Spleen (tissue), 13 donors: ENCODE measurements at places on chromosomes 3 and 15. TPM values are rescaled to one million over a fixed set of nuclear protein-coding genes. Genes with fewer than 3 reads are reported as not detected.

LRTM1 gene
- 1.6 TPM for polyA plus RNA-seq

SATB1 gene
- 12.6 TPM for polyA plus RNA-seq

IQCF6 gene
- not detected for polyA plus RNA-seq

CEP97 gene
- polyA plus RNA-seq: 1.6 TPM

LRRC58 gene
- 5.4 TPM for polyA plus RNA-seq

- peak; percentile 20 for DNase-seq
Observed at GRCh38 chr3:11074451-11074850, 79.8 kb upstream of the HRH1 start.

- DNase-seq: no peak
Observed at GRCh38 chr3:65864357-65864904, 174.3 kb downstream of the MAGI1 start.

GRCh38 chr3:156983559-156983958 lies 157.4 kb downstream of the LEKR1 start:
- DNase-seq: no peak

GRCh38 chr3:14806641-14807263 lies 12.0 kb upstream of the FGD5 start:
- peak; percentile 66 for DNase-seq

DNA sequence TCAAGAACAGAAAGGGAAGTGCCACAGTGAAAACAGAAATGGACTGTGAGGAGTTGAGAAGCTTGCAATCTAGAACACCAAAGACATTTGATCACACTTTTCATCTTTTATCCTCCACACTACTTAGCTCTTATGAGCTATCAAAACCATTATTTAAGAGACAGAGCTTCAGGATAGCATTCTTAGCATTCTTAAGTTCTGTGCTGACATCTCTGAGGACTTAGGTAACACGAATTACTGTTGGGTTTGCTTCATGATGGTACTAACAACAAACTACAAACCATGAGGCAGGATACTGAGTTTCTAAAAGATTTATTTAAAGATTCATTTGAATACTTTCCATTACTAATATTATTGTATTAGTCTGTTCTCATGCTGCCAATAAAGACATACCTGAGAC lies 1038.6 kb downstream of the TUSC7 start:
- DNase-seq: no peak

DNA sequence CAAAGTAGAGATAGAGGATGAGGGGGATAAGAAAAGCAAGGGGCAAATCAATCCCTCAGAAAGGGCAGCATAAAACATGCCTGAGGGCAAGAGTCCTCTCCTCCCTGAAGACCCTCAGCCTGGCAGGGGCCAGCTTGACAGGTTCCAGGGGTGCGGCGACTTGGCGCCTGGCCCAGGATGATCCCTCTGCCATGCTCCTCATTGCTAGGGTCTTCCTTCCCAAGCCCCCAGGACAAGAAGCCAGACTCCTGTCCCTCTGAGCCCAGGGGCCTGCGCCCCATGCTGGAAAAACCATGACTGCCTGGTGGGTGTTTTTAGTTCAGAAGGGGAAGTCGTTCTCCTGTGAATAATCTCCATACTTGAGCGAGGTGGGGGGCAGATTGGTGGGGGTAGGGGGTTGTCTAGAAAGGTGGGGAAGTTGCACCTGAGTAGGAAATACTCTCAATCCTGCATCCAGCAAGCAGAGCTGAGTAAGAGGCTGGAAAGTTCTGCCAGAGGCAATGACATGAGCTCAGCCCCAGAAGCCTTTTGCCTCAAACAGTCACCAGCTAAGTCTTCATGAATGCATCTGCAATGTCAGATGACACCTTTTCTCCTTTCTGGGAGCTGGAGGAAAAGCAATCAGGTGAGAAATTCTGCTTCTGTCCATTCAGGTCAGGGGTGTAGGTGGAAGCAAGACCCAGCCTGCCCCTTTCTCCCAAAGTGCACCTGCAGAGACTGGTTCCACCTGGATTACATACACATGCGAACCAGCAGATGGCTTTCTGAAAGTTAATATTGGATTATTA lies 18.3 kb downstream of the SLC12A8 start:
- no peak for DNase-seq

DNA sequence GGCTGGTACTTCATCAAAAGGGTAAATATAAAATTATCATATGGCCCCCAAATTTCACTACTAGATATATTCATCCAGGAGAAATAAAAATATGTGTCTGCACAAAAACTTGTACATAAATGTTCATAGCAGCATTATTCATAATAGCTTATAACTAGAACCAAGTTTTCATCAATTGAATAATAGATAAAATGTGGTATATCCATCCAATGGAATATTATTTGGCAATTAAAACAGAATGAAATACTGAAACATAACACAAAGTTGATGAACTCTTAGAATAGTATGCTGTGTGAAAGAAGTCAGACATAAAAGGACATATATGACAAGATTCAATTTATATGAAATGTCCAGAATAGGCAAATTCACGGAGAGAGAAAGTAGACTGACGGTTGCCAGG lies 389.3 kb upstream of the ADAMTS9 start:
- no peak for DNase-seq

GRCh38 chr15:57961919-57962318 lies 103.6 kb downstream of the ALDH1A2 start:
- no peak for DNase-seq

DNA sequence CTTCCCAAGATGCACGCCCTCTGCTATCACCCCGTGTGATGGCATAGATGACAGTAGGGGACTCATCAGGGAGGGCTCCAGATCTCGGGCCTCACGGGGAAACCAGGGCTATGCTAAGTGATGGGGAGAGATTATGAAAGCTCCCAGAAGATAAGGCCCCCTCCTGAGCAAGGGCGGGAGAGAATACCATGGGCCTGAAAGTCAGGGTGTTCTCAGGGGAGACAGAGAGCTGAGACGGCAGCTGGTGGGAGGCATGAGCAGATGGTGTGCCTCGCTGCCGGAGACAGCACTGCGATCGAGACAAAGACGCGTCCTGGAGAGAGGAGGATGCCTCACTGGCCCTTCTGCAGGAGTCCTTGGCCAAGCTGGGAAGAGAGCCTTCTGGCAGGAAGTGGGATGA lies 106.5 kb upstream of the ADPGK start:
- DNase-seq: no peak

DNA sequence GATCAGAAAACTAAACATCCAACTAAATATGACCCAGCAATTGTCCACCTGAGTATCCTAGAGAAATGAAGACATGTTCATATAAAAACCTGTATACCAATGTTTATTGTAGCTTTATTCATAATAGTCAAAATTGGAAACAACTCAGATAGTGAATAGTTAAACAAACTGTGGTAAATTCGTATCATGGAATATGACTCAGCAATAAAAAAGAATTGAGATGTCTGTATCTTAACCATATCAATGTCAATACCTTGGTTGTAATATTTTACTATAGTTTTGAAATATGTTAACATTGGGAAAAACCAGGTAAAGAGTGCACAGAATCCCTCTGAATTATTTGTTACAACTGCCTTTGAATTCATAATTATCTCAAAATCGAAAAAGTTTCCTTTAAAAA lies 159.3 kb upstream of the GAP43 start:
- DNase-seq: no peak

GRCh38 chr3:135739779-135740178 lies 225.7 kb upstream of the PPP2R3A start:
- DNase-seq: no peak
